Stimulated activated CD8-positive, alpha-beta memory T cell treated with anti-CD3 and anti-CD28 coated beads, Interleukin-4, amount 100 ng/mL, for 4 hours (primary cell): ENCODE measurements at places on chromosomes 7 and 10.

DNA sequence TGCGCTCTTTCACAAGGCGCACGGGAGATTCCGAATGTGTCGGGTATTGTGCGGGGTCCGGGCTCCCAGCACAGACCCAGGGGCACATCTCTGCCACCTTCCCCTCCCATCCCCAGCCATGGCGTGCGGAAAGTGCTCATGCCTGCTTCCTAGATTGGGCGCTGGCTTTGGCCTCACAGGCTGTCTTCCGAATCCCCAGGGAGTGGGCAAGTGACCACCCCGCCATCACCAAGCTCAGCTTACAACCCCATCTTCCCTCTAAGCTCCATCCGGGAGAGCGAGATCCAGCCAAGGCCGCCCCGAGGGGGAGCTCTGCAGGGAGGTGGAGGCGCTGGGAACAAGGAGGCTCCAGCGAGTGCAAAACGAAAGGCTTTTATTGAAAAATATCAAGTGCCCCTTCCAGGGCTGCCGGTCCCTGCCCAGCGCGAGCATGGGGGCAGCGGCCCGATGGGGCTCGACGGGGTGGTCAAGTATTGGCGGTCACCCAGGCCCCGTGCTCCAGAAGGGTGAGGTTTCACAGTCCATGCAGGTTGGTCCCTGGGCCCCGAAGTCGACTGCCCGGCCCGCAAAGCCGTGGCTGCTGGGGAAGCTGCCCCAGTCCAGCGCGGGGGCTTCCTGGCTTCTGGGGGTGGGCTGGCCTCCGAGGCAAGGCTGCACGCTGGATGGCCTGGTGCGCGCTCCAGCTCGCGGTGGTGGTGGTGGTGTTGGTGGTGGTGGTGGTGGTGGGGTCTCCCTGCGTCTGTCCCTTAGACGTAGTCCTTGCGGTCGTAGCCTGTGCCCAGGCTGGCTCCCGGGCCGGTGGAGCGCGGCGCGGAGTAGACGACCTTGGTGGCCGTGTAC, 1.2 kb downstream of the CLDN3 start:
- no peak for DNase-seq

DNA sequence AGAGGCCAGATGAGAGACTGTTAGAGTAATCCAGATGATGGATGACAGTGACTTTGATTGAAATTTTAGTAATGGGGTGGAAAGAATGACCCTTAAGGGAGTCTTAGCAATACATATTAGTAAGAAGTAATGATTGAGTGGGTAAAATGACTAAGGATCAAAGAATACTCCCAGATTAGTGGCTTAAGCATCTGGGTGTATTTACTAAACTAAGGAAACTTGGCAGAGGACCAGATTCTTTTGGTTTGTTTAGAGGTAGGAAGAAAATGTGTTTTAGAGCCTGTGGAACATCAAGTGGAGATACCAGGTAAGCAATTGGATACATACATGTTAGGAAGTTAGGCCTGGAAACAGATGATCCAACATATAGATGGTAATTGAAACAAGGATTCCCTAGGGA, 58.8 kb upstream of the ADRA2A start:
- DNase-seq = no peak

GRCh38 chr10:124288928-124289850, 129.5 kb downstream of the OAT start:
- DNase-seq = no peak

DNA sequence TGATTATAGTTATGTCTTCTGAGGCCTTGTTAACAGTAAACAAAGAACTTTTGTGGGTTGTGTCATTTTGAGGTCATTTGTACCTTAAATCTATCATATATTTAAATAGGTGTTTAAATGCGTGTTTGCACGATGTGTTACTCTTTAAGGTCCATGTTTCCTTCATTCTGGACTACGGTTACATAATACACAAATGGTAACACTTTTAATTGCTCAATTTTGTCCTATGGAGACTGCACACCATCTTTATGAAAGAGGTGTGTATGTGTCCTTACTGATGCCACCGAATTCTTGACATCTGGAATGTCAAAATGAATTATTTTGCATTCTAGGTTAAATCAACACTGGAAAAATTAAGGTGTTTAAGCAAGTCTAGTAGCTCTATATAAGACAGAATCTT, 1.7 kb downstream of the PALS2 start:
- no peak for DNase-seq

- DNase-seq = no peak
Measured at GRCh38 chr7:142181966-142182365, 70.4 kb downstream of the MGAM2 start.

- no peak for DNase-seq
Measured at GRCh38 chr7:103504505-103505135, 58.6 kb upstream of the SLC26A5 start.

- DNase-seq = no peak
Measured at GRCh38 chr7:118152149-118152548, 31.8 kb upstream of the LSM8 start.
